ENCODE measurements at places on chromosomes 11 and 22.
A peak's percentile ranks its signal among the peaks of the same experiment; 100 is the strongest.

DNA sequence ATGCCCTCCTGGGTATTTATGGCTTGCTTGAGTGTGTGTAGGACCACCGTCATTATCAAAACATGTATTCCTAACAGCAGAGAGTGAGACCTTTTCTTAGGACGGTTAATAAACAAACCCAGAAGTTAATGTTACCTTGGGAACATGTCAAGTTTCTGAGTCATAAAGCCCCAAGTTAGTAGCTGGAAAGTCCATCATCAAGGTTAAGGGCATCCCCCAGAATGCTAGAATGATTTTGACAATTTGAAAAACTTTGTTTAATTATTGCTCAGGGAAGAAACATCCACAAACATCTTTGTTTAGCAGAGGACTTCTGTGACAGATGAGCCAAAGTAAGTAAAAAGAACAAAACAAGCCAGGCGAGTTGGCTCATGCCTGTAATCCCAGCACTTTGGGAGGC lies 20.0 kb downstream of the CAVIN3 start:
- no peak for DNase-seq

GRCh38 chr11:1812801-1813200 lies 22.0 kb upstream of the SYT8 start:
- no peak for DNase-seq

DNA sequence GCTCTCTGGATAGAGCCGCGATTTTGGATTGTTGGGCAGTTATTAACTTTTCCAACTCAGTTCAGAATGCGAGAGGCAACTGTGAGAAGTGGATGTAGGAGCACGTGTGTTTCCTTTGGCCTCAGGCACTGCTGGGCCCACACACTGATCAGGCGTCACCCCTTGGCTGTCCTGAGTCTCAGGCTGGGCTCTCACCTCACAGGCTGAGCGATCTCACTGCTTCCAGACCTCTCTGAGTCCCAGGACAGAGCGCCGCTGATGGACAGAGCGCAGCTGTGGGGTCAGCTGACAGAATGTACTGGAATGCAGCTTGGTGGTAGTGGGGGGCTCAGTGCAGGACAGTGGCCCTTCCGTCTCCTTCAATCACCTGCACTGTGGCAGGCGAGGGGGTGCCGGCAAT lies 516.2 kb downstream of the TBC1D22A start:
- DNase-seq: no peak

GRCh38 chr11:118979434-118979833 lies 7.9 kb downstream of the FOXR1 start:
- DNase-seq: no peak

DNA sequence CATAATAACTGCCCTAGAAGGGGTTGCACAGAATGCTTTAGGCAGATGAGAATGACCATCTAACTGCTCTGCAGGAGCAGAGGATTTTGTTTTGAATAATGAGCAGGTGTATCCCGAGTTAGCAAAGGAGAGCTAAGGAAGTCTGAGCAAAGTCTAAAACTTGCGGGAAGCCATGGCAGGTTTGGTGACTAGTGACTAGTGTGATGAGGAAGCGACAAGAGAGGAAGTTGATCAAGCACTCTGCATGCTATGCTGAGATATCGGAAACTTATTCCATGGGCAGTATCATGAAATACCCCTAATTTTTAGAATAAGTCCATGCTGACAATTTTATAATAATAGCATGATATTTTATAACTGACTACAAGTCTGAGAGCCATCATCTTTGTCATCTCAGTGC lies 12.9 kb downstream of the OLFML1 start:
- no peak for DNase-seq

- no peak for DNase-seq
Observed at GRCh38 chr11:69657911-69658625, 17.1 kb downstream of the LTO1 start.

- DNase-seq: no peak
Observed at GRCh38 chr11:24226606-24227005, 270.2 kb upstream of the LUZP2 start.

DNA sequence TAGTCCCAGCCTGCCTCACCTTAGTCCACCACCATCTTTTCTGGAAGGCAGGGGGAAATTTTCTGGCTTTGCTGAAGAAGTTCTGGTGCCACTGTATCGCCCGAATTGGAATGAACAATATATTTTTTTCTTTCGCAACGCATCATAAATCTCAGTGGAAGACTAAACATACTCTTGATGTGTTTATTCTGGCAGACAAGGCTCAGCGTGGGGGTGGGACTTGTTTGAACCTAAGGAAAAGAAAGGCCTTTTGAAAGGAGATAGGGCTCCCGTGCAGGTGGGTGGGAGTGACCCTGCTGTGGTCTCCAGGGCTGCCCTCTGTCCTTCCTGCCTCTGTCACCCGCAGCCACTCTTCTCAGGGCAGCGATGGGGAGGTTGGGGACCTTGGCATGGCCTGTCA lies 42.5 kb downstream of the CD82 start:
- no peak for DNase-seq

DNA sequence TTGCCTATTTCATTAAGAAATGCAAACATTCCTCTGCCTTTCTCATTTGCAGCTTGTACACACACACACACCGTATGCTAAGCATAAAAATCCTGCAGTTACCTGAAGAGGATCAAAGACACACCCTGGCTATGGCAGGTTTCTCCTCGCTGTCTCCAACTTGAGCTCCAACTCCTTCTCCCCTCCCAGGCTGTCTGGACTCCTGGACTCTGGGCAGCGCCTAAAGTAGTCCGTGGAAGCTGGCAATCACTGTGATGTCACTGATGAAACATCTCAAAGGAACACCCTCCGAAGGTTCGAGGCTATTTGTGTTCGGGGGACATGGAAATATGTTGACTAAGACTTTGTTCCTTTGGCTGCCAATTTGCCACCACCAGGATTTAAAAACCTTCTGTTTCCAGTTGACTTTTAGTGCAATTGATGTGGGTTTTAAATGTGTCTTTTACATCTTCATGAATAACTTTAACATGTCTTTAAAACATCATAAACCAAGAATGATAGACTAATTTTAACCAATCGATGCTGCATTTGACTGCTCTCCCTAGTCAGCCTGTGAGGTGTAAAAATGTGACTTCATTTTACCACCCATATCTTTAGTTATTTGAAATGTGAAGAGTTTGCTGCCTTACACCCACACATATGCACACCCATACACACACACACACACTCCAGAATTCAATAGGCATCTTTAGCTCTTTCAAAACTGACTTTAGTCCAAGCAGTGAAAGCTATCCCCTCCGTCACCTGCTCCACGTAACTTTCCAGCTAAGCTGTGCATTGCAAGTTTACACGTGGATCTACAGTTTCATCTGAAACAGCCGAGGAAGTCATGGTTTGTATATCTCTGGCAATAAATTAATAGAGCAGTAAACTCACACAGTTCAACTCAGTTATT lies at the start of gene SLN:
Gene SLN (minus strand): TSS at position 196 of the 895 bp plus-strand sequence.
- no peak for DNase-seq

- no peak for DNase-seq
Observed at GRCh38 chr22:41308544-41308947, 7.2 kb downstream of the ZC3H7B start.

GRCh38 chr11:78365381-78365792 lies 52.2 kb downstream of the GAB2 start:
- DNase-seq: no peak

GRCh38 chr11:86152006-86152862 lies 83.3 kb upstream of the PICALM start:
- no peak for DNase-seq

GRCh38 chr22:31840585-31840984 lies 86.8 kb downstream of the DEPDC5 start:
- no peak for DNase-seq

DNA sequence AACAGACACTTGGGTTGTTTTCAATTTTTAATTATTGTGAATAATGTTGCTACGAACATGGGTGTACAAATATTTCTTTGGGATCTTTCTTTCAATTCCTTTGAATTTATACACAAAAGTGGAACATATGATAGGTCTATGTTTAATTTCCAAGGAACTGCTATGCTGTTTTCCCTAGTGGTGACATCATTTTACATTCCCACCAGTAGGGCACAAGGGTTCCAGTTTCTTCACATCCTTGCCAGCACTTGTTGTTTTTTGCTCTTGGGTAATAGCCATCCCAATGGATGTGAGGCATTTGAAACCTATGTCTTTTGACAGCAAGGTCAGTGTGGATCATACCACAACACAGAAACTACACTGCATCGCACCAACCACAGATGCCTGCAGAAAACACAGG lies 41.8 kb upstream of the SCN3B start:
- no peak for DNase-seq

DNA sequence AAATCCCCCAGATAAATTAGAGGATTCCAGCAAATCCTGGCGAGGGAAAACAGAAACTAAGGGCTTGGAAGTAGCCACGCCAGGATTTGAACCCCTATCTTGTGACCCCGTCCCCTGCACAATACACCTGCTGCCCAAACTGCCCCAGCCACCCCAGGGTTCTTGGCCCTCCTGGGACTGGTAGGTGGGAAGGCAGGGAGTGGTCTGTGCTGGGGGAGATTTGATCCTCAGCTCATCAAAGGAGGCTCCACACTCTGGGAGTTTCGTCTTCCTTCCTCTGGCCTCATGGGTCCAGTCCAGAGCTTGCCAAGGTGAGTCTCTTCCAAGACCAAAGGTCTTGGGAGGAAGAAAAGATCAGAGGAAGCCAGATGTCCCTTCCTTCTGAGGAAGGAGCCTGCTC lies 4.5 kb upstream of the CHST1 start:
- no peak for DNase-seq

- no peak for DNase-seq
Observed at GRCh38 chr11:76805206-76805913, 22.2 kb downstream of the TSKU start.

GRCh38 chr22:39717099-39717498 lies 146.5 kb downstream of the CACNA1I start:
- no peak for DNase-seq

GRCh38 chr22:37547251-37547741 lies 13.0 kb upstream of the CDC42EP1 start:
- DNase-seq: no peak

DNA sequence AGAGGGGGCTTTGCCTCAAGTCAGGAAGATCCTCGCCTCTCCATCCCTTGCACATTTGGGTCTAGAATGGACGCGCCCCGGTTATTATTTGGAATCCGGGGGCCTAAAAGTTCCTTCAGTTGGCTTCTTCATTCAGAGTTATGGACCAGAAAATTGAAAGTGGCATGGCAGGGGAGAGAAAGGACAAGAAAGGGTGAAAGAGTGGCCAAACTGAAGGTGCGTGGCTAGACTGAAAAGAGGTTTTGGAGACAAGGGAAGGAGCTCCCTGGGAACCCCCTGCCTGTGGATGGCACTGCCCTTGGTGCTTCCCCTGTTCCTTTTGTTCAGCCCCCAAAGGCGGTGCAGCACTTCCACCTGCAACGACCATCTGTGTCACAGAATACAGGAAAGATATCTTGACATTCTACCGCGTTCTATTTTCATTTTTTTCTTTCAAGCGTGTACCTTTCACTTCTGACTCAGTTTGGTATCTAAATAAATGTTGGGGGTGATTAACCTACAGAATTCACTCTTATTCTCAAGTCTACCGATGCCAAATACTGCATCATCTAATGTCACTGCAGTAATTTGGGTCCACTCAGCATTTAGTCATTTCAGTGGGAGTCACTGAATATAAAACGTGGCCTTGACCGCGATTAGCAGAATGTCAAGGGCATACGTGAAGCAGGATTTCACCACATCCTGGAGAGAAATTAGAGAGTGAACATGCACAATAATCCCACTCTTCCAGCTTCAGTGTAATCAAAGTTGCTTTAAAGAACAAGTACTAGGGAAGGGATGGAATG lies 88.1 kb upstream of the ARHGAP32 start:
- DNase-seq: no peak

DNA sequence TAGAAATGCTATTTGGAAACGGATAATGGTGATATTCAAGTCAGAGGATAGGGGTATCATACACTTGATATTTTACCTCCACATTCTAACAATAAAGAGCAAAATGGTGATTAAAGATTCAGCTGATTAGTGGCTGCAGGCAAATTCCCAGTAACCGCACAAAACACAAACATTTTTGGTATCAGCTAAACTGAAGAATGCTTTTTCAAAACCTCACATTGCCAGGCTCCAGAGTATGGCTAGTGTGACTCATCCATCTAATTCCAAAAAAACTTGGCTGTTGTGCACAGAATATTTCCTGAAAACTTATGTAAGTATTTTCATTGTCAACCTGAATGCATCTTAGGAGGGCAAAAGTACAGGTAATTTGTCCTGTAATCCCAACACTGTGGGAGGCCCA lies 10.9 kb downstream of the SRPRA start:
- no peak for DNase-seq

GRCh38 chr11:10561947-10562346 lies 6.5 kb downstream of the LYVE1 start:
- no peak for DNase-seq

DNA sequence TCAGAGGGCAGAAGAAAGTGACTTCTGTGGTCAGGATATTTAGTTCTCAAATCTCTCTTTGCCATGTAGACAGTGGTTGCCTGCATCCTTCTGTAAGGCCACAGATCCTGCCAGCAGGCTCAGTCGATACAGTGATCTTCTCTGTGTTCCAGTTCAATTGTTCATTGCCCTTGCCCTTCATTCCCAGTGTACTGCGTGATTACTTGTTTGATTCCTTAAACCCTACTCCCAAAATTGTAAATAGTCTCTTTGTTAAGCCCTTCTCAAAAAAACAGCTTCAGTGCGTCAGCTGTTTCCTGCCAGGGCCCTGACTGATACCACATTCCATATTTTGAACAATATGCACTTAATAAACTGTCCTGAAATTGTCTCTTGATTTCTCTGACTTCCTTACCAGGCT lies 9.3 kb upstream of the TYR start:
- no peak for DNase-seq

GRCh38 chr22:31923747-31924146 lies 20.6 kb upstream of the YWHAH start:
- DNase-seq: no peak

DNA sequence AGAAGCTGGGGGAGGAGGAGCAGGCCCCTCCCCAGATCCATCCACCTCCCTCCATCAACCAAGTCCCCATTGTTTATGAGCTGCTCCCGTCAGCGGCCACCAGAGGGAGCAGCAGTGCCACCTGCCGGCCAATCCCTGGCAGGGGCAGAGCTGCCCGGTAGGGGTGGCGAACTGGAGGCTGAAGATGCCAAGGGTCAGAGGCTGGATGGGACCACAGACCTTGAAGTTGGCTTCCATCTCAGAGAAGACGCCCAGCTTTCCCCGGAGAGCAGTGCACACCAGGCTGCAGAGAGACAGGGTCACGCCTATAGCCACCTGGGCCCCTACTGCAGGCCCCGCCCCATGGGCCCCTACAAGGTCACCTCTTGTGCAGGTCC lies 3.6 kb downstream of the FIBP start:
- DNase-seq: peak; percentile 80
